Right kidney (tissue), 9 donors: ENCODE measurements at places on chromosomes 16 and 17.

GRCh38 chr17:44310609-44311376 lies 2.4 kb downstream of the RUNDC3A start:
- DNase-seq, result no peak

DNA sequence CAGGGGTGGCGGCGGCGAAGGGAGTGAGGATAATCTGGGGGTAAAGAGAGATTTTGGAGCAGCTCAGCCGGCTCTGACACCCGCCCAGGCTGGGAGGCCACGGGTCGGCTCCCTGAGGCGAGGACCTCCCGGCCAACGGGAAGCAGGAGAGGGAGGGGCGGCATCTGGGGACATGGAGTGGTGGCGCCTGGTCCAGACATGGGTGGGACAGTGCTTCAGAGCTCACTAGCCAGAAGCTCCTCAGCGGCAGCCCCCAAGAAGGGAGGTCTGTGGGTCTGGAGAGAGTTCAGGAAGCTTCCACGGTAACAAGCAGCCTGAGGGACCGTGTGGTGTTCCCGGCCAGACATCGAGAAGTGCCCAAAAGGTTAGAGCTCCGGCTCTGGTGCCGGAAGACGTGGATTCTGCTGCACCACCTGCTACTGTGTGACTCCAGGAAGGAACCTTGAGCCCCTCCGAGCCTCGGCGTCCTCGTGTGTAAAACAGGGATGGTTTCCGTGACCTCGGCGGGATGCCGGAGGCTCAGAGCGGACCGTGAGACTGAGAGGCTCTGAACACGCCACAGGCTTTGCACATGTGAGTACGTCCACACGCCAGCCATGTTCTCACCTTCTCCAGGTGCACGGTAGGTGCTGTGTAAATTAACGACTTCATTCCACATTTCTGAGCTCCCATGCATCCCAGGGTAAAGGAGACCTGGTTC lies 56.9 kb downstream of the TIMM22 start:
- no peak for DNase-seq

DNA sequence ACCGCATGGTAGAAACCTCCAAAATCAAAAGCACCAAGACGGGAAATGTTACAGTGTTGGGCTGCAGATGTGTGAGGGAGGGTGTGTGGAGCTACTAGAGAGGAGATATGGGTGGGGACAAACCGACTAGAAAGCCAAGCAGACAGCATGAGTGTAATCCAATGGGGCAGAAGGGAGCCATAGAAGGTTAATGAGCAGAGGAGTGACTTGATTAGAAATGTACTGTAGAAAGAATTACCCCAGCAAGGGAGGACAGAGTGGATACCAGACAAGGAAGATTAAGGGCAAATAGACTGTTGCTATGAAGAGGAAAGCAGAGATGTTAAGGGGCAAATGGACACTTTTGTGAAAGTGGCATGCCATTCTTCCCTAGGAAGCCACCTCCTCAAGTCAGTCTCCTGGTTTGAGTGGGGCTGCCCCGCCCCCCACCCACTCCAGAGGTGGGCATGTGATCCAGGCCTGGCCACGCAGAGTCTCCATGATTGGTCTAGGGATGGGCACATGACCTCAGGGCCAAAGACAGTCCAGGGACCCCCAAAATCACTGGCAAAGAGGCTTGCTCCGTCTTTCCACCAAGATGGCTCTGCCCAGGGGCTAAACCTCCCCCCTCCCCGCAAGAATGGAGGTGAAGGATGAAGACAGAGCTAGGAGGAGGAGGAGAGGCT lies 4.3 kb downstream of the COTL1 start:
- DNase-seq, result no peak

DNA sequence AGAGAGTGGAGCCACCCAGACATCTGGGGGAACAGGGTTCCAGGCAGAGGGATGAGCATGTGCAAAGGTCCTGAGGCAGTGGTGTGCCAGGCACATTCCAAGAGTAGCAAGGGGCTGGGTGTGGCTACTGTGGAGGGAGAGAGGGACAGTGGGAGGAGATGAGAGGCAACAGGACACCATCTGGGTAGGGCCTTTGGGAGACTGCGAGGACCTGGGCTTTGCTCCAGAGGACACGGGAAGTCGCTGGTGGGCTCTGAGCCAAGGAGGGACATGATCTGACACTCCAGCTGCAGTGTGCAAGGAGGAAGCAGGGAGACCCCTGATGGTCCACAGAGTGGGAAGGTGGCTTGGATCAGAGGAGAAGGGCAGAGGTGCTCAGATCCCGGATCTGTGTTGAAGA lies 56.7 kb upstream of the MED9 start:
- DNase-seq, result no peak

GRCh38 chr17:13931800-13932460 lies 137.4 kb upstream of the COX10 start:
- no peak for DNase-seq
